ENCODE measurements at places on chromosomes 1 and 21. TPM values are rescaled to one million over a fixed set of nuclear protein-coding genes. Genes with fewer than 3 reads are reported as not detected.

DNA sequence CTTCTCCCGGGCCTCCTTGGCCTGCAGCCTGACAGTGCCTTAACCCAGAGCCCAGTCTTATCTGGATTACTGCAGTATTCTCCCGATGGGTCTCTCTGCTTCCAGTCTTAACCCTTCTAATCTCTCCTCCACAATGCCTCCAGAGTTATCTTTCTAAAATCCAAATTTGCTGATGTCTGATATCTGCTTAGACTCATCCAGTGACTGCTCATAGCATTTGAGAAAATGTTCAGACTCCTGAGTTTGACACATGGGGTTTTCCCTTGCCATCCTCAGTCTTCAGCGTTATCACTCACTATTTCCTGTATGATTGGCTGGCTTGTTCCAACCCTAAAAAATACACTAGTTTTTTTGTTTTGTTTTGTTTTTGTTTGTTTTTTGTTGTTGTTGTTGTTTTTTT is 102.0 kb downstream of the FMN2 start:
- H3K4me1 ChIP-seq, result no peaks in the 10 kb centered on the region
- no peak overlapping the region for H3K4me3 ChIP-seq
- DNase-seq, result no peak

DNA sequence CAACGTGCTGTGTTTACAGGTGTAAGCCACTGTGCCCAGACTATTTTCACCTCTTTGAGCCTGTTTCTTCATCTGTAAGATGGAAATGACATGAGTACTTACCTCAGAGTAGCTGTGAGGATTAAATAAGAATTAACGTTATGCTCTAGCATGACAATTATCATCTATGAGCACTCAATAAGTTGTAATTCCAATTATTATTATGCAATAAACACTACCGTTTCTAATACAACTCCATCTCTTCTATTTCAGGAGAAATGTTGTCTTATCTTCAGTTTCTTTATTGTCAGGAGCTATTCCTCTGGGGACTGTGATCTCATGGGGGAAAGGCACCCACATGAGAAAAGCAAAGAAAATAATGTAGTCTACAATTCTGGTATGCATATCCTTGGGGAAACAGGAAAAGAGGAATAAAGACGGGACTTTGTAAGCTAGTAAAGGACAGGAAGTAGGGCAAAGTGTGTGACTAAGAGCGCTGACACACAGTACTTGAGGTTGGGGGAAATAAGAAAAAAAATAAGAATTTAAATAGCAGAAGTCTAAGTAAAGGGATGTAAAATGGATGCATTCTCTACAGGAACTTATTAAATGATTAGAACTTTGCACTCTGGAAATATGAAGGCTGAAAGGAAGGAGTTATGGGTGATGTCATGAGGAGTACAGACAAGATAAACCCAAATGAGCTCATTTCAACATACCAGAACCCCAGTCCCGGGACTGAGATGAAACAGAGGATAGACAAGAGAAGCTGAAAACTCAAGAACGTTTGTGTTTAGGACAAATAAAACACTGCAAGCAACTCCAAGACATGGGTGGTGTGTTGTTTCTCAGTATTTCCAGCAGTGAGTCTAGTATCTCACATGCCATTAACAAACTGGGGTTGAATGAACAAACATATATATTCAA is 9.8 kb downstream of the PHC2 start:
- H3K27ac ChIP-seq, result no peak overlapping the region
- no peaks in the 10 kb centered on the region for H3K4me1 ChIP-seq
- no peak overlapping the region for H3K4me3 ChIP-seq
- H3K36me3 ChIP-seq, result no peaks in the 10 kb centered on the region
- no peak for DNase-seq

DNA sequence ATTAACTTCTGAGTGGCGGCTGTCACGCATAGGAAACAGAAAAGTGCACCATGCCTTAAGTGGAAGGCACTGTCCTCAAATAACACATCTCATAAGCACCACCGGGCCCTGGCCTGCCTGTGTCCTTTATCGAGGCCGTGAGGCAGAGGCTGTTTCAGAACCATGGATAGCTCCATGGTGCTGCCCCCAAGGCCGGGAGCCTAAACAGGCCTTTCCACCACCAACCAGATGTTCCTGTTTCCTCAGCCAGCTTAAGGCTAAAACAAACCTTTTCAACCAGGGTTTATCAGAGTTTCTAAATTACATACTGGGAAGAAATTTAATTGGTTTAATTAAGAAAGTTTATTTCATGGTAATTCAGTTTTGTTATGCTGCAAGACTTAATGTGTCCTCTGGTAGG is 114.4 kb downstream of the DMRTA2 start:
- H3K4me1 ChIP-seq, result no peaks in the 10 kb centered on the region
- no peaks in the 10 kb centered on the region for H3K36me3 ChIP-seq
- H3K27me3 ChIP-seq, result no peaks in the 10 kb centered on the region
- DNase-seq, result peak; percentile 52
- no peak overlapping the region for H3K4me3 ChIP-seq
- H3K27ac ChIP-seq, result no peak overlapping the region

DNA sequence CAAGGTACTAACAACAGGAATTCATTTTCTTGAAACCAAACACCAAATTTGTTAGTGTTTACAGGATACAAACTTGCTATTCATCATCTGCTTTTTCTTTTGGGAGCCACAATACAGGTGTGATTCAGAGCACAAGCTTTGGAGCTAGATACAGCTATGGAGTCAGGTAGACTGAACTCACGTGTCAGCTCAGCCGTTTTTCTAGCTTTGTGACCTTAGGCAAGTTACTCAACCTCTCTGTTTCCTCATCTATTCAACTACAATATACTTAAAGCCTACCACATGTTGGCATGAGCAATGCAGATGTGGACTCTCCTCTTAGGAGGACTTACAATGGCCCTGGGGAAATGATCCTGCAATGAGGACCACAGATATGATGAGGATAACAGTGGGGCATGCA is 6.3 kb downstream of the HTR1D start:
- no peaks in the 10 kb centered on the region for H3K27me3 ChIP-seq
- H3K36me3 ChIP-seq, result no peaks in the 10 kb centered on the region
- H3K4me3 ChIP-seq, result no peak overlapping the region
- H3K4me1 ChIP-seq, result no peaks in the 10 kb centered on the region

DNA sequence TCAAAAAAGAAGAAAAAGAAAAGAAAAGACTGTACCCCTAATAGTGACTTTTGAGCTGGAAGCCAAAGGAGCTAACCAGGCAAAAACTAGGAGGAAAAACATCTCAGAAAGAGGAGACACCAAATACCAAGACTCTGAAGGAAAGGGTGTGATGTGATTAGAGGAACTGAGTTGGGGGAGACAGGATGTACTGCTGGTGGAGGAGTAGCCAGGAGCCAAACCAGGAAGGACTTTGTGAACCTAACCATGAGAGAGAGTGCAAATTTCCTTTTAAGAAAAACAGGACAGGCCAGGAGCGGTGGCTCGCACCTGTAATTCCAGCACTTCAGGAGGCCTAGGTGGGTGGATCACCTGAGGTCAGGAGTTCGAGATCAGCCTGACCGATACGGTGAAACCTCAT is 4.1 kb upstream of the RBP7 start:
- peaks cover 4% of the 10 kb centered on the region for H3K27me3 ChIP-seq
- H3K27ac ChIP-seq, result no peak overlapping the region
- DNase-seq, result peak; percentile 2
- peaks cover 12% of the 10 kb centered on the region for H3K4me1 ChIP-seq

DNA sequence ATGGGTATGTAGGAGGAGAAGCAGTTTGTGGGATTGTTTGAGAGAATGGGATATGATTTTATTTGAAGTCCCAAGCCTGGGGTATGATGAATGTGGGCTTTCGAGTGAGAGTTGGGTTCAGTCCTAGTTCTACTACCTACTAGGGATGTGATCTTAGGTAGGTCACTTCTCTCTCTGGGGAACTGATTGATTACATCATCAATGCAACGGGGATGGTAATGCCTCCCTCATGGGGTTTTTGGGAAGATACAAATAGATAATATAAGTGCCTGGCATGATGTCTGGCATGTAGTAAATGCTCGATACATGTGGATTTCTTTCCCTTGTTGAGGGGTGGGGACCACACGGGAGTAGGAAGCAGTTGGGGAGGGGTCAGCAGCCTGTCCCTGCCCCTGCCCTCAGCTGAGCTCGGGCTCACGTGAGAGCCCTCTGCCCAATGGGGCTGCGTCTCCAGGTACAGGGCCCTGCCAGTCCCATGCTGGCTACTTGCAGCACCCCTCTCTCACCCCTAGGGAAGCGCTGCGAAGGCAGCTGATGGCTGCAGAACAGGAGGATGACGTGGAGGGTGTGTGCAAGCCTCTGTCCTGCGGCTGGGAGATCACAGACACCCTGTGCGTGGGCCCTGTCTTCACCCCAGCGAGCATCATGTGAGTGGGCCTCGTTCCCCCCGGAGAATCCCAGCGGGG is 38.7 kb downstream of the AZIN2 start:
- H3K36me3 ChIP-seq, result no peaks in the 10 kb centered on the region
- no peak overlapping the region for H3K4me3 ChIP-seq
- no peaks in the 10 kb centered on the region for H3K27me3 ChIP-seq
- no peak for DNase-seq
- H3K4me1 ChIP-seq, result no peaks in the 10 kb centered on the region
- no peak overlapping the region for H3K27ac ChIP-seq

DNA sequence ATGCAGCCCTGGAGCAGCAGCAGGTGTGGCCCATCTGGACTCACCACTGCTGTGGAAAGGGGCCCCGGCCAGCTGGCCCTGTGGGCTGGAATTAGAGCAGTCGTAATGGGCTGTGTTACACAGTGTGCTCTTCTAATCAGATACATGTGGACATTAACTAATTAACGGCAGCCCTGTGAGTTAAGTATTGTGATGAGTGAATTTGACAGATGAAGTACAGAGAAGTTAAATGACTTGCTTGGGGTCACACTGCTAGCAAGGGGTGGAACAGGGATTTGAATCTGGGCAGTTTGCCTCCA is 58.6 kb downstream of the MDM4 start:
- DNase-seq, result no peak
- no peaks in the 10 kb centered on the region for H3K27me3 ChIP-seq
- H3K4me1 ChIP-seq, result peaks cover 5% of the 10 kb centered on the region

- peak; percentile 56 for DNase-seq
- H3K27me3 ChIP-seq, result no peaks in the 10 kb centered on the region
- H3K4me1 ChIP-seq, result peaks cover 13% of the 10 kb centered on the region
- H3K27ac ChIP-seq, result peak overlapping the region; percentile 34
- no peaks in the 10 kb centered on the region for H3K36me3 ChIP-seq
Measured at GRCh38 chr1:156815307-156815826, 1.3 kb downstream of the SH2D2A start.

- peak overlapping the region; percentile 77 for H3K27ac ChIP-seq
- H3K4me1 ChIP-seq, result peaks cover 73% of the 10 kb centered on the region
- no peaks in the 10 kb centered on the region for H3K27me3 ChIP-seq
- H3K36me3 ChIP-seq, result no peaks in the 10 kb centered on the region
- no peak for DNase-seq
Measured at GRCh38 chr1:18953731-18954231, 2.7 kb downstream of the IFFO2 start.

DNA sequence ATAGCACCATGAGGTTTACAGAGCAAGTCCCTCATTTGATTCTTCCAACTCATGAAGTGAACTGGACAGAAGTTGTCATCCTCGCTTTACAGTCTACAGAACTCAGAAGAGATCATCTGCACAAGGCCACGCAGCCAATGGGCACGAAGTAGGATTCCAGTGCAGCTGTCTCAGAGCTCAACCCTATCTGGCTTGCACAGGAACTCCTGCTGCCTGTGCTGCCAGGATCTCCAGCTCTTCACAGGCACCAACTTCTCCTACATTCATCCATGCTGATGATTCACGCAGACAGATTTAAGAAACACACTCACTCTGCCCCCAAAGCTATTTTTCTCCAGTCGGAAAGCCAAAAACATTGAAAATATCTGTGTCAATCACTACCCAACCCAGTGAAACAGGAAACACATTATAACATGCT is 157.0 kb downstream of the RERE start:
- peaks cover 49% of the 10 kb centered on the region for H3K4me1 ChIP-seq
- DNase-seq, result peak; percentile 38
- no peaks in the 10 kb centered on the region for H3K36me3 ChIP-seq
- H3K4me3 ChIP-seq, result no peak overlapping the region
- peak overlapping the region; percentile 42 for H3K27ac ChIP-seq

DNA sequence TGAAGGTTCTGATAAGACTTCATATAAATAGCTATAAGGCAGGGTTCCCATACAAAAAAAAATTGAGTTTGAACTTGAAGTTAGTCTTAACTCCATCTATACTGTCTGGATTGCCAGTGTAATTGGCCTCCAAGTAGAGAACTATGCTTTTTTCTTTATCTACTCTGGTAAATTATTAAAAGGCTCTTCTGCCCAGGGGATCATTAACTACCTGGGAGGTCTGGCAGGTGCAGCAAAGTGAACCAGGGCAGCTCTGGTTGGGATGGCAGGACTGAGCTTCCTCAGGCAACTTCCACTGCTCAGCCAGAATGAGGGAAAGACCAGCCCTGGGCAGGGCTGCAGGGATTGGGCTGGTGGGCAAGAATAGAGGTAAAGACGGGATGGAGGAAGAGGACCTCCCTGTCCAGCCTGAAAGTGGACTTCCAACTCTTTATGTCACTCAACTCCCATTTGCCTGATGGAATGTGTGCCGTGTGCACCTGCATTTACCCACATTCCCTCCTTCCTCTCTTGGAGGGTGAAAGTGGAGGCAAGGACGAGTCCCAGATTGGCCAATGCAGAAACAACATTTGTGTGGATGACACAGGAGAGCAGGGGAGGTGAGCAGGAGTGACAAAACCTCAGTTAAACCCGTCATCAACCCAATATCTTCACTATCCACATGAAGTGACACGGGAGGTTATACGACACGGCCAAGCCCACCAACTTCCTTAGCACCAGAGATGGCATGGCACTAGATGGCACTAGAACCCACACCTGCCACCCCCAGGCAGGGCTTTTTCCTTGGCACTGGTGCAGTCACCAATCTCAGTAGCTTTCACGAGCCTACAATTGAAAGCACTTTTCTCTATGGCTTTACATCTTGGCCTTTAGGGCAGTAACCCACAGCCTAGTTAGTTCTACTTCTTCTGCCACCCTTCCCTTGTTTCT is 25.2 kb downstream of the CCN1 start:
- H3K4me3 ChIP-seq, result no peak overlapping the region
- peak; percentile 52 for DNase-seq
- H3K36me3 ChIP-seq, result no peaks in the 10 kb centered on the region
- H3K27ac ChIP-seq, result peak overlapping the region; percentile 34

CHD5 gene
- under 0.01 TPM for total RNA-seq

TDRD10 gene
- total RNA-seq, result 2.6 TPM

KIF14 gene
- not detected for total RNA-seq

C1orf52 gene
- 6.6 TPM for total RNA-seq

PADI3 gene
- total RNA-seq, result not detected

GSTM3 gene
- total RNA-seq, result 68.5 TPM

JAM2 gene
- total RNA-seq, result 0.33 TPM

HAO2 gene
- total RNA-seq, result not detected

BCAN gene
- total RNA-seq, result 0.26 TPM

AKR7A3 gene
- total RNA-seq, result 479 TPM
